ENCODE measurements at places on chromosomes 4 and X. TPM values are rescaled to one million over a fixed set of nuclear protein-coding genes. Genes with fewer than 3 reads are reported as not detected.

DNA sequence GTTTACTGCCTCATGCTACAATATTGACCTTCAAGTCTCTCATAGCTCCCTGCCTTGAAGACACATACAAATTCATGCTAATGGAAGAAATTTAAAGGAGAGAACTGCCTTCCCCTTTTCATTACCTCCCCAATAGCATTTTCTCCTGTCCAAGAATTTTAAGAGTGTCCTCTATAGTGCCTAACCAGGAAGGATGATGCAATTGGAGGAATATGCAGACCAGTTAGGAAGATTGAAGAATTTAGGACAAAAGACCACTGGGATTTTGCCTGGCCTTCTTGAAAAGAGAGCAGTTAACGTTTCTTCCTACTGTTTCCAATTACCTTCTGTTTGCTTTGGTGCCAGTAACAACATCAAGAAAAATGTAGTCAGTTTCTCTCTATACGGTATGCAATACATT lies 443.9 kb downstream of the INPP4B start:
- DNase-seq, result no peak

DNA sequence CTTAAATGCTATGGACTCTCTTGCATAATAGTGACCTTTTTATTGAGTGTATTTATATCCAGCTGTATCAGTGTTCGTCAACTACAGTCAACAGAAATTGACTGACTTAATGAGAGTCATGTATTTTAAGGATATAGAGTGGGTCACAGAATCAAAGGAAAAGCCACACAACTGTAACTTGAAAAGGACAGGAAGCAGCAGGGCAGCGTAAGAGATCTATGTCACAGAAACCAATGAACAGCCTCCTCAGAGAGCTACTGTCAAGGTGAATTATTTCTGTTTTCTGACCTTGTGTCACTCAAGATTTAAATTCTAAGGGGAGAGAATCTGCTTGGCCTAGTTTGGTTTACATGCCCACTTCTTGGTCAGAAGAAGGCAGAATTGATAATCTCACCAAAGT lies 94.1 kb upstream of the FRAS1 start:
- no peak for DNase-seq

GRCh38 chr4:7135389-7135746 lies 57.0 kb upstream of the SORCS2 start:
- DNase-seq, result no peak

GRCh38 chrX:137567682-137568232 lies 1.8 kb downstream of the ZIC3 start:
- no peak for DNase-seq

- no peak for DNase-seq
Observed at GRCh38 chr4:60223208-60223923, 976.8 kb upstream of the ADGRL3 start.

Gene SMIM10L2A
- 0.98 TPM for total RNA-seq

Data from liver (tissue), 10 donors.